H9 (cell line): ENCODE measurements at places on chromosomes 12 and 14.

DNA sequence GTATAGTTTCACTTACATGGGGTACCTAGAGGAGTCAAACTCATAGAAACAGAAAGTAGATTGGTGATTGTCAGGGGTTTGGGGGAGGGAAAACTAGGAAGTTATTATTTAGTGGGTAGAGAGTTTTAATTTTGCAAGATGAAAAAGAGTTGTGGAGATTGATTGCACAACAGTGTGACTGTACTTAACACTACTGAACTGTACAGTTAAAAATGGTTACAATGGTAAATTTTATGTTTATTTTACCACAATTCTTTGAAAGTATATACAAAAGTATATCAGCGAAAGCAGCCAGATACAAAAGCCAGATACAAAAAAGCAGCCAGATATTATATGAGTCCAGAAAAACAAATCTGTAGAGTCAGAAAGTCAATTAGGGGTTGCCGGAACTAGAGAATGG, 247.6 kb downstream of the IPO8 start:
- DNase-seq = no peak

DNA sequence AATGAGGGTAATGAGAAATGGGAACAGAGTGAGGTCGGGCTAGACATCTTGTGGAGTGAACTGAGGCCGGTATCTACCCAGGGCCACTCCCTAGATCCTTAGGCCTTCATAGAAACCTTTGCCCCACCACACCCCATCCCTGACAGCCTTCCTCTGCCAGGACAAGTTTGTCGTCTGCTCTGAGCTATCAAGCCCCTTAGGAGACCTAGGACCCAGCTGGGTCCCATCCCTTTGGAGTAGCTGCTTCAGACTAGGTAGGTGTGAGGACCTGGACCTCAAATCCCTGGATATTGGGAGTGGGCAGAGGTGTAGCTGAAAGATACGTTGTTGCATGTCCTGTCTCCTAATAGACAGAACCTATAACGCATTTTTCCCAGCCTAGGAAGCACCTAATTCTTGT, at the start of gene TMEM253:
Gene TMEM253, plus strand, starts transcription at position 136 of the 400 bp plus-strand sequence. CDS start 278 bp downstream, outside the sequence.
- DNase-seq = no peak

GRCh38 chr12:43872396-43872795, 36.5 kb downstream of the TMEM117 start:
- DNase-seq = no peak

DNA sequence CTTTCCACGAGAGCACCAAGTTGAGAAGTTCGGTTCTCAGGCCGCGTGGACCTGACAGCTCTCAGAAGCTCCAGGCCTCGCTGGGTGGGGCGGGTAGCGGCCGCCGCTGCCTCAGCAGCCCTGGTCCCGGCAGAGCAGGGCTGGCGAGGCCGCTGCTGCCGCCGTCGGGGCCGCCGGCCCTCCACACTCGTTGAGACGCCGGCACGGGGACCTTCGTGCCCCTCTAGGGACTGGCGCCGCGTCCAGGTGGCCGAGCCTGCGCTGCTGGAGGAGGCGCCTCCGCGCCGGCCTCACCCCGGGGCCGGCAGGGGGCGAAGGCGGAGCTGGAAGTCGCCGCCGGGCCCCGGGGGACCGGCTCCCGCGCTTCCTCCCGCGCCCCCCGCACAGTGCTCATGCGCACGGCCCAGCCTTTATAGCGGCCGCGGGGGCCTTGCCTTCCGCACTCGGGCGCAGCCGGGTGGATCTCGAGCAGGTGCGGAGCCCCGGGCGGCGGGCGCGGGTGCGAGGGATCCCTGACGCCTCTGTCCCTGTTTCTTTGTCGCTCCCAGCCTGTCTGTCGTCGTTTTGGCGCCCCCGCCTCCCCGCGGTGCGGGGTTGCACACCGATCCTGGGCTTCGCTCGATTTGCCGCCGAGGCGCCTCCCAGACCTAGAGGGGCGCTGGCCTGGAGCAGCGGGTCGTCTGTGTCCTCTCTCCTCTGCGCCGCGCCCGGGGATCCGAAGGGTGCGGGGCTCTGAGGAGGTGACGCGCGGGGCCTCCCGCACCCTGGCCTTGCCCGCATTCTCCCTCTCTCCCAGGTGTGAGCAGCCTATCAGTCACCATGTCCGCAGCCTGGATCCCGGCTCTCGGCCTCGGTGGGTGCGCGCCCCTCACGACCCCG, at the start of gene COCH:
Gene COCH, plus strand, starts transcription at position 440 of the 879 bp plus-strand sequence. Its CDS starts 380 bp downstream, at position 820.
- DNase-seq = peak; percentile 61

- DNase-seq = peak; percentile 56
Observed at GRCh38 chr14:71855399-71856036, 76.7 kb upstream of the RGS6 start.

DNA sequence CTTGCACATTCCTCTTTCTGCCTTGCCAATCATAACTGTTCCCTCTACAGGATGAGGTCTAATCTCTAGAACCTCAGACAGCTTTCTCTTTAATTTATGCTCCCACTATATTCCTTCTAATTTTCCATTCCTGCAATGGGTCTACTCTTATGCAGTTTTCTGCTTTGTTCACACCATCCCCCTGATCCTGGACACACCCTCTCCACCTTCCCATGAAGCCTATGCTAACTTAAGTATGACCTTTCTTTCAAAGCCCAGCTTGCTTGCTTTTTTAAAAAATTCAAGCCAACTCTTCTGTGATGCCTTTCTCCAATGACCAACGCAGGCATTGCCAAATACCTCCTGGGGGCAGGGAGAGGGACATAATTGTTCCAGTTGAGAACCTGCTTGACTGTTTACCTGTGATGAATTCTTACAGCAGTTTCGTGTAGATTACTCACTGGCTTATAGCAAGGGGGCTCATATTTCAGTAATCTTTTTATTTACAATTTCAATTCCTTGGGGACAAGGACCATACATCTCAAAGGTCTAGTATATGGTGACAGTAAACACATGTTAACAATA, 7.8 kb downstream of the SLC38A1 start:
- DNase-seq = no peak

DNA sequence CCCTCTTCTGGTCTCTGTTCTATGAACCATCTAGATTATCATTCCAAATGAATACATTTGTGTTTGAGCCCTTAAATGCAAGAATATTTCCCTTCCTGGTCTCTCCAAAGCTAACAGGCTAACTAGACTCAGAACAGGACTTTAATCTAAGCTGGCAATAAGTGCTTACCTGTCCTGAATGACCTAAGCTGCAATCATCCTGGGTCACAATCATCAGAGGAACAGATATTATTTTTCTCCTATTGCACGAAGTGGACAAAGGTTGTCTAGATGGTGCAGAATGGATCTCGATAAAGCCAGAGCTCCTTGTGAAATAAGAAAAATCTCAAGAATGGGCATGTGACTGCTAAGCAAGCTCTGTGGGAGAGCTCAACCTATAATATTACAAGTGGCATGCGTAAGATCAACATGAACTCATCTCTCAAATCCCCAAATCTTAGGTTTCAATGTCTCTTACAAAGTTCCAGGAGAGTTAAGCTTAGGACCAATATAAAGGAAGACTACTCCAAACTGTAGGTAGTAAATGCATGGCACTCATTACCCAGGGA, 10.6 kb upstream of the NUMB start:
- no peak for DNase-seq

GRCh38 chr14:49853158-49853477, 530 bp upstream of the NEMF start:
- no peak for DNase-seq

DNA sequence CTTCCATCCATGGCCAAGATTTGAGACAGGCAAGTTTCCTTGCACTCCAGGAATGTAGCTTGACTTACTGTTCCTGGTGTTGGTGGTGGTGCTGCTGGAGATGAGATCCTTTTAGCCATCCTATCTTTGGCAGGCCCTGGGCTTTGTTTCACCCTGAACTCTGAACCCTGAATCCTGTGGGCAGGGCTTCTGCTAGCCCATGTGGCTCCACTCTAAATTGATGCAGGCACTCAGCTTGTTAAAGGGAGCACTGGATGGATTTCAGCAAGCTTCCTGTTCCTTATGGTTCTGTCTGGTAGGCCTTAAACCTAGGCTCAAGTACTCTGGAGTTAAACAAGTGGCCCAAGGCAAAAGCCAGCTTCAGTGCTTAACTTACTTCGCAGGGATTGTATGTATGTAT, 138.2 kb downstream of the RGS6 start:
- no peak for DNase-seq

GRCh38 chr14:91834571-91834970, 32.8 kb downstream of the TC2N start:
- DNase-seq = no peak

DNA sequence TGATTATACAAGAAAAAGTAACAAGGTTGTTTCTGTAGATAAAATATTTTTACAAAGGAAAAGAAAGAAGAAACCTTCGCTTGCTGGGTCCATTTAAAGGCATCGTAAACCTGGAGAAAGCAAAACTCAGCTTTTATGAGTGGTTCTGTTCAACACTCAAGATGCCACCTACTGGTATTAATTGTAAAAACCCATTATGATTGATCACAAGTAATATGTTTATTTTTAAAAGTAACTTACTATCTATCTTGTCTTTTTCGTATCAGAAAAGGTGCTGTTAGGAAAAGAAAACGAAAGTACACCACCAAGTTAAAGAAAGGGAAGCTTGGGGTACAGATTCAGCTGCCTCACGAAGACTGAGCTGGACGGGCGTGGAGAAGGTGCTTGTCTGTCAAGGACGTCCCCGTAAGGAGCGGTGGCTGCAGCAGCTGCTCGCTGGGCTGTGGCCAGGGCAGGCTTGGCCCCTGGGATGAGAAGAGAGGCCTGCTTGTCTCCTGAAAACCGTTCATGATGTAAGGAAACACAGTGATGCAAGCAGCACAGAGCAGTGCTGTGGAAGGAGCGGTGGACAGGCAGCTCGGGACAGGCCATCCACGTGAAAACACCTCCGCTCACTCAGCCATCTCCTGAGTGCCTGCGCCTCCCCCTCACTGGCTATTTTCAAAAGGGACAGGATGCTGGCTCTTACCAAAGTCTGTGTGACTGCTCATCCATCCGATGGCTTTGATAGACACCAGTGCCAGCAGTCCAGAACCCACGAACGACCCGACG, 25.0 kb downstream of the SLC15A4 start:
- no peak for DNase-seq

- DNase-seq = no peak
Observed at GRCh38 chr12:30519535-30519934, 176.1 kb downstream of the IPO8 start.

- no peak for DNase-seq
Observed at GRCh38 chr14:66240105-66240504, 246.1 kb upstream of the CCDC196 start.

DNA sequence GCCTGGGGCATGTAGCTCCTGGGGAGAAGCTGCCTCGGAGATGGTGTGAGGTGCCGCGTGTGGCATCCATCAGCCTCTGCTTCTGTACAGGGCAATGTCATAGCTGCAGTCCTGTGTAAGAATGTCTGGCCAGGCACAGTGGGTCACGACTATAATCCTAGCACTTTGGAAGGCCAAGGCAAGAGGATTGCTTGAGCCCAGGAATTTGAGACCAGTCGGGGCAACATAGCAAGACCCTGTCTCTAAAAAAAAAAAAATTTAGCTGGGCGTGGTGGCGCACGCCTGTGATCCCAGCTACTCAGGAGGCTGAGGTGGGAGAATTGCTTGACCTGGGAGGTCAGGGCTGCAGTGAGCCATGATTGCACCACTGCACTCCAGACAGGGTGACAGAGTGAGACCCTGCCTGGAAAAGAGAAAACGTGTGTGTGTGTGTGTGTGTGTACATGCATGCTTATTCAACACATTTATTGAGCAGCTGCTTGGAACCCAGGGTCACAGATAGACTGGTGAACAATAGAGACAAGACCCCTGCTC, 24.1 kb downstream of the RHOF start:
- no peak for DNase-seq

GRCh38 chr14:86997271-86997670, 995.7 kb downstream of the GALC start:
- no peak for DNase-seq
